HT1080 (cell line): ENCODE measurements at places on chromosomes 5 and 9. TPM values are rescaled to one million over a fixed set of nuclear protein-coding genes. Genes with fewer than 3 reads are reported as not detected.
A peak's percentile ranks its signal among the peaks of the same experiment; 100 is the strongest.

- no peak for DNase-seq
Observed at GRCh38 chr5:98929710-98930298, 997 bp upstream of the CHD1 start.

- peak; percentile 35 for DNase-seq
Observed at GRCh38 chr5:150139334-150139733, 16.3 kb downstream of the PDGFRB start.

DNA sequence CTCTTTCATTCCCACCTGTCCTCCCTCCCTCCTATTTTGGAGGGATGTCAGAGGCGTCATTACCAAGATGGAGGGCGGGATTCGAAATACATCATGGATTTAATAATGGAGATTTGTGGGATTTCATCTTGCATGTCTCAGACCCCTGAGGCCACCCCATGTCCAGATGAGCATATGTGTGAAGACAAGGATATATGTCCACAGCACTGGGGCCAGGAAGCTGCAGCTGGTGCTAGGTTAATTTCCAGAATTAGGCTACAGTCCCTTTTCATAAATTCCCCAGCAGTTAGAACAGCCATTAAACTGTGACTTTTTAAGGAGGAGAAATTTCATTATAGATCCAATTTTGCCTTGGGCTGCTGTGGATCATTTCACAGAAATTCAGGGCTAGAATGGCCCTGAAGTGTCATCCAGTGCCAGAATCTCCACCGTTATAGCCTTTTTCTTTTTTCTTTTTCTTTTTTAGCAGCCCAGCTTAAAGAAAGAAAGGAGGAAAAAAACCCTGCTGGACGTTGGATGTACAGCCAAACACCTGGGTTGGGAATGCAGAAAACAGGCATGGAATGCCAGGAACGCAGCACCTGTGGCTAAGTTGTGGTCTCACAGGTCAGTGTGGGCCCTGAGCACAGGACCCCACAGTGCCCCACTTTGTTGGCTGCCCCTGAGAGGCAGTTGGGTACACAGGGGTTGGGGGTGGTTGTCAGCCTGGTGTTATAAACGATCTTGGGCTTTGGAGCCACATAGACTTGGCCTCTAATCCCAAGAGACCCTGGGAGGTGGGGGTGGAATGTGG lies 50.2 kb upstream of the CXCL14 start:
- DNase-seq: no peak

- DNase-seq: no peak
Observed at GRCh38 chr5:177370488-177371119, 12.9 kb downstream of the RGS14 start.

- peak; percentile 99 for DNase-seq
Observed at GRCh38 chr5:14775857-14776256, 95.7 kb downstream of the ANKH start.

DNA sequence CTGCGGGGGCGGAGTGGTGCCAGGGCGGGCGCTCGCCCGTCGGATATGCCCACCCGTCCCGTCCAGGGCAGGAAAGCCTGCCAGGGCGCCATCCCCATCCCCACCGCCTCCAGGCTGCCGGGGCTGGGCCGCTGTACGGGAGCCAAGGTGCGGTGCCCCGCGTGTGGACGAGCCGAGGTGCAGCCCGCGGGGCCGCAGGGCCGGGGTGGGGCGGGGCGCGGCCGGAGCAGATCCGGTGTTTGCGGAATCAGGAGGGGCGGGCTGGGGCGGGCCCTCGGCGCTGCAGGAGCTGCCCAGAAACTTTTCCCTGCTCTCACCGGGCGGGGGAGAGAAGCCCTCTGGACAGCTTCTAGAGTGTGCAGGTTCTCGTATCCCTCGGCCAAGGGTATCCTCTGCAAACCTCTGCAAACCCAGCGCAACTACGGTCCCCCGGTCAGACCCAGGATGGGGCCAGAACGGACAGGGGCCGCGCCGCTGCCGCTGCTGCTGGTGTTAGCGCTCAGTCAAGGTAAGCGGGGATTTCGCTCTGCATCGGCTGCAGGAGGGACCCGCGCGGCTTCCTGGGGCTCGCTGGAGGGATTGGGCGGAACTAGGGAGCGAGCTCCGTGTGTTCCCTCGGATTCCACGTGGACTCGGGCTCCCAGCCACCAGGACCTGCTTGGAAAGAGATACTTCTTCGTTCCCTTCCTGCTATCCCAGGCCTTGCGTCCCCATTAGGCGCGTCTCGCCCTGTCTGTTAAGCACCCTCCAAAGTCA lies at the start of gene ITGA2:
Gene ITGA2 (plus strand): TSS at position 328 of the 756 bp plus-strand sequence. CDS start 117 bp downstream, at position 445.
- peak; percentile 81 for DNase-seq

ARID3C gene
- not detected in 2 replicates for total RNA-seq

CDX1 gene
- total RNA-seq: not detected in 2 replicates

CENPH gene
- 43.9 and 50.4 TPM in 2 replicates for total RNA-seq

PCDHB2 gene
- total RNA-seq: 0.37 and 0.43 TPM in 2 replicates

PROB1 gene
- total RNA-seq: 0.17 and 0.53 TPM in 2 replicates
